ENCODE measurements at places on chromosomes 2 and 18. TPM values are rescaled to one million over a fixed set of nuclear protein-coding genes. Genes with fewer than 3 reads are reported as not detected.

The NGEF gene
- not detected for total RNA-seq

The CHMP1B gene
- 29.1 TPM for total RNA-seq

- DNase-seq = no peak
Measured at GRCh38 chr18:62574776-62575175, 52.0 kb downstream of the ZCCHC2 start.

The SALL3 gene
- total RNA-seq = not detected

- no peak for DNase-seq
Measured at GRCh38 chr2:18132697-18133096, 254.2 kb downstream of the KCNS3 start.

DNA sequence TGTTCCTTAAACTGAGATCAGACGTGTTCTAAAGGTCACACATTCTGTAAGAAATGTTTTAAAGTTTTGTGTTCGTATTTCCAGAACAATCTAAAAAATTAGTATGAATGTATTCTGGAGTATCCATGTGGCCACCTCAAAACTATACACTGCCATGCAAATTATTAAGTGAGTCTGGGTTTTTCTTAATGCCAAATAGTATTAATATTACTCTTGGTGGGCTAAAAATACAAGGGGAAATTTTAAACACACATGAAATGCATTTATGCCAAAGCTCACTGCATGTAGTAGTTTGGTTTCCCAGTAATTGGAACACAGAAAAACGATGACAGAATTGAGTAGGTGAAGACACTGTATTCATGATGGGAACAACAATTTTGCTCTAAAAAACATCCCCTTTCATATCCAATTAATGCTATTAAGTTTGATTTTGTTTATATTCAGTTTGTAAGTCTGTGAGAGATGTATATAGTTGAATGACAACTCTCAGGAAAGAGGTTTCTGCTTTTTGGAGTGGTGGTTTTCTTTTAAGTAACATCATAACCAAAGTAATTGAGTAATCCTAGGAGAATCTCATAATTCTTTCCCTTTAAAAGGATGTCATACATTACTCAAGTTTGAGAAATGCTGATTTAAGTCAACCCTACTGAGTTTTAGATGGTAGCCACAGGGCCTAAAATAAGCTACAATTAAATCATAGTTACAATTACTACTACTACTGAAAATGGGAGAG is 75.7 kb upstream of the CDCA7 start:
- peak; percentile 29 for DNase-seq

DNA sequence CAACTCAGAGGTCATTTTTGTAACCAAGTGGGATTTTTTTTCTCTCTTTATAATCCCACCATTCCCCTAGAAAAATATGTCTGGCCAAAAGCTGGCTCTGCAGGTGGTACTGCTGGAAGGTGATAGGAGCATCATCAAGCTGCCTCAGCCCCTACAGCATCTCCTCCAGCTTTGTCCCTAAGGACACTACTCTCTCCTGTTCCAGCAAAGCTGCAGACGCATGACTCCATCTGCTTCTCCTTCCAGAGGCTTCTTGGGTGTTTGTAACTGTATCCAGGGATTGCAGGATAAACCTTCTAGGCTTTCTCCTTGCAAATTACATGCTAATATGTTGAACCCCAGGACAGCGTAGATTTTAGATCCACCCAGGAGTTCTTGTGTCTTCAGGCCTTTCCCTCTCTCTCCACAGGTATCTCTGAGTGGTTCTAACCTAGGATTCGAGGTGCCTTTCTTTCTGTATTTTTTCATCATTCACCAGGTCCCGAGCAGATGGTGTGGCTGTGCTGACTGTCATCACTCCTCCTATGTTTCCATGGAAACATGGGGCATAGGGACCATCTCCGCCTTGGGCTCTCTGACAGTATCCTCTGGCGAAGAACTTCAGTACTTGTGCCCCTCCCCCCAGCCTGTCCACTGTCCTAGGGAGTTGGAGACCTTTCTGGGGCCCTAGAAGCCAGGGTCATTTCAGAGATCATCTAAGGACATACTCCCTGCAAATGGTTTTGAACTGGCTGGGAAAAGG is 34.3 kb downstream of the AFF3 start:
- DNase-seq = no peak

- no peak for DNase-seq
Measured at GRCh38 chr18:59085126-59085794, 54.4 kb upstream of the SEC11C start.

DNA sequence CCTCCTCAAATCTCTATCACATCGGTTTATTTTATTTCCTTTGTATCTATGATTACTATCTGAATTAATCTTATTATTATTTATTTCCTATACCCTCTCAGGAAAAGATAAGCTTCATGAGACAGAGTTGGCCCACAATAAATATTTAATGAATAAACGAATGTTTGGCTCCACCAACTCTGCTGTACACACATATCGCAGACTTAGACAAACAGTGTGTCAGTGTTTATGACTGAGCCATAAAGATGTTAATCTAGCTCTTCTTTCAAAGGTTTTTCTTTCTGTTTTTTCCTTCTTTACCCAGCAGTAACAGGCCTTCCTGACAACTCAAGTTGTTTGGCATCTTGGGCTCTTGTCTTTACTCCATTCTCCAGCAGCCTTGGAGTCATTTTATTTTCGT is 329.5 kb downstream of the CDH2 start:
- no peak for DNase-seq

DNA sequence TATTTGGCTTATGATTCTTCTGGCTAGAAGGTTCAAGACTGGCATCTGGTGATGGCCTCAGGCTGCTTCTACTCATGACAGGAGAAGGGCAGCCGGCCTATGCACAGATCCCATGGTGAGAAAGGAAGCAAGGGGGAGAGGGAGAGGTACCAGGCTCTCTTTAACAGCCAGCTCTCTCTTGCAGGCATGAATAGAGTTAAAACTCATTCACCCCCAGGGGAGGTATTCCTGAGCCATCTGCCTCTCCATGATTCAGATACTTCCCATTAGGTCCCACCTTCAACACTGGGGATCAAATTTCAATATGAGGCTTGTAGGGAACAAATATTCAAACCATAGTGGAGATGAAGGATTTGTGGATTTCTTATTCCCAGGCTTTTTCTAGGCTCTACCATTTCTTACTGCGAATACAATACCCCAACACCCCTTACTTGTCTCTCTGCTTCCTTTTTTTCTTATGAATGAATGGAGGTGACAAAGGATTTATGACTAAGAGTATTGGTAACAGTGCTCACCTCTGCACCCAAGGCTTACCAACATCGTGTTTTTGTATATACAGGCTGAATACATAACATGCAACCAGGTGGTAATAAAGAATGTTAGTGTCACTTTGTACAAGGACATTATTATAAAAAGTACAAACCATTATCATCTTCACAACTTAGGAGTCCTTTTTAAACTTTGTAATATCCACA is 454.6 kb upstream of the TRIB2 start:
- DNase-seq = peak; percentile 71

DNA sequence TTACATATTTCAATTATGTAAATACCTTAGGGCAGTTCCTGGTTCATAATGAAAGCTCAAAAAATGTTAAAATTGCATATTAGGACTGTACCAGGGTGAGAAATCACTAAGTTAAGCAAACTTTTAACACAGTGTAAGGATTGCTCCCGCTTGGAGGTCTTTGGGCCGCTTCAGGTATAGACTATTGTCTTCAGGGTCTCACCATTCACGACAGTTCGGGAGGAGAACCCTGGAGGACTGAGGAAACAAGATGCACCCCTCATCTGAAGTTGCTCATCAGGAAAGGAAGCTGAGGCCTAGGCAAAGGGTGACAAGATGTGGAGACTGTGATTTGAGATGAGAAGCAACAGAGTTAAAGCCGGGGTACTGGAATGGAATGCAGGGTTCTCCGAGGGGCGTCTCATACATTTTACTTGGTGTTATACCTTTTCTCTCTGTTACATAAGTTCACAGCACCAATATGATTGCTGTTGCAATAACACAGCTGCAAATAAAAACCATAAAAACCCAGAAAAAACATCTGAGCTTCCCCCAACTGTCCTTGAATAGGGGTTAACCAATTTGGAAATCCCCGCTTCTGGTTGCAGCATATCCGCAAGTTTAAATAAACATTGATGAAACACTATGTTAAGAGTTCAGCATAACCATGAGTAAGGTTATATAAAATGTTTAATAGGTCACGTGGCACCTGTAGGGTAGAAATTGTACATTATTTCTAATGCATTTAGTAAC is 40.1 kb downstream of the FBXO48 start:
- no peak for DNase-seq

DNA sequence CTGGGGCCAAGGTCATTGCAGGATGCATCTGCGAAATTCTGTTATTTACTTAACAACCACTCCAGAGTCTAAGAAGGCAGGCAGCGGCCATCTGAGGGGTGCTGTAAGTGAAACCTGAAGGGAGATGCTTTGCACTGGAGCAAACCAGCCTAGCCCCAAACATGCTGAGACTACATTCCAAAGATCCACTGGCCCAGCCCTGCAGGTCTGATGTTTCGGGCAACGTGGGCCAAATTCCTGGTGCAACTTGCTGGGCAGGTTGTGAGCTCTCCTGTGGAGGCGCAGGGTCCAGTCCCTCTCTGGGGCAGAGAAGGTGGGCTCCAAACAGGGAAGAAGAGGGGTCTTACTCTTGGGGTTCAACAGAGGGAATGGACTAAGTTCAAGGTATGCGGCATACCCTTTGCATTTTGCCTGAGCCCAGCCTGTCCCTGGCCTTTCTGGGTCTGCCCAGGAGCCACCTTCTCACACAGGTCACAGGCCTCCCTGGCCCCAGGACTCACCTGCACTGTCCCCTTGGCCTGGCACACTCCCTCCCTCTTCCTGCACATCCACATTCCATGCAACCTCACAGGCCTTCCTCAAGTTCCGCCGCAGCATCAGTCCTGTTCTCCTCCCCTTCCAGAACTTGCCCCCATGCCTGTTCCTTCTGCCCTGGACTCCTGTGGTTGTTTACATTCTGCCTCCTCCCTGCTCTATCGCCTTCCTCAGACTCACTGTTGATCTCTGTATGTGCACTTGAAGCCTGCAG is 5.1 kb upstream of the MAL start:
- no peak for DNase-seq

DNA sequence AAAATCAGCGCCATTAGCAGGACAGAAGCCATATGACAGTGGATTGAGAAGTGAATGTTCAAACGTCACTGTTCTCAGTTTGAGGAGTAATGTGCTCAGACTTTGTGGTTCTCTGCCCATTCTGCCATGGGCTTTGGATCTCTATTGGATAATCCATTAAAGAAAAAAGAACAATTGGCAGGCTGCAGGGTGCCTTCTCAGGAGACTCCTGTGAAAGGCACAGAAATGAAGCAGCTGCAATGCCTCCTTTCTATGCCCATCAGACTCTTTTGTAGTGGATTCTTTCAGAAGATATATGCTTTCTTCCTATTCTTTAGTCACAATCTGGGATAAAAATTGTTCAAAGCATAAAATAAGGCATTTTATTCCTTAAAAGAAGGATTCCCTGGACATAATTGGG is 506.9 kb upstream of the KLHL29 start:
- DNase-seq = no peak

The SLC16A14 gene
- total RNA-seq = 0.92 TPM

Data from foreskin keratinocyte (primary cell).